ENCODE measurements at places on chromosomes 7 and 10.
A peak's percentile ranks its signal among the peaks of the same experiment; 100 is the strongest.

DNA sequence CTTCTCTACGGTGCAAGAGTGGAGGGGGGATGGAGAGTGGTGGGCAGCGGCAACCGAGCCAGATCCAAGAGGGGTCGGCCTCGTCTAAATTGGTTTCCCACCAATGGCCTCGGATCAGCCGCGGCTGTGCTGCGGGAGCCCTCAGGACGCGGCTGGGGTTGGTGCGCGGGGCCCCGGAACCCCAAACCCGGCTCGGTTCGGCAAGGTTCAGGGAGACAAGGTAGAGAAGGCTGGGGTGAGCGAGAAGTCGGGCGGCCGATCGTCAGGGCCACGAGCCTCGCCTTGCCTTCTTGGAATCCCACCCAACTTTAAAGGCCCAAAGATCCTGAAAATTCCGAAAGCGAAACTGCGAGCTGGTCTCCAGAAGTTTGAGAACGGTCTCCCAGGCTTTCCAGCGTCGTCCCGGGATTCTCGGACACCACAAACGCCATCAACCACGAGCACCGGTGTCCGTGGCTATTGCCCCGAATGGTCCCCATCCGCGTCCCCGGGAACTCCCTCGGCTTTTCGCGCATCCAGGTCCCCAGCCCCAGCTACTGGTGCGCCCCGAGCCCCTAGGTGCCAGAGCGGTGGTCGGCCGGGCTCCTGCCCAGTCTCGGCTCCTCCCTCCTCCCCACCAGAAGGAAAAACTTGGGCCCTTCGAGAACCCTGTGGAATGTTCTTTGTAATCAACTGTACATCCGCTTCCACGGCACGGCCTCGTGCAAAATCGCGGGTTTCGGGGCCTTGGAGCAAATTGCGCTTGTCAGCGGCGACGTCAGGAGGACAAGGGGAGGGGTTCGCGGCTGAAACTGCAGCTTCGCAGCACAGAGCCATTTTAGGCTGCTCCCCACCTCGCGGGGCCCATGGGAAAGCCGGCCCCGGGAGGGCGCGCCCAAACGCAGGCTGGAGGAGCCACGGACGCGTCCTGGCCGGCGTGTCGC is 3.2 kb downstream of the SFMBT2 start:
- DNase-seq, result no peak

DNA sequence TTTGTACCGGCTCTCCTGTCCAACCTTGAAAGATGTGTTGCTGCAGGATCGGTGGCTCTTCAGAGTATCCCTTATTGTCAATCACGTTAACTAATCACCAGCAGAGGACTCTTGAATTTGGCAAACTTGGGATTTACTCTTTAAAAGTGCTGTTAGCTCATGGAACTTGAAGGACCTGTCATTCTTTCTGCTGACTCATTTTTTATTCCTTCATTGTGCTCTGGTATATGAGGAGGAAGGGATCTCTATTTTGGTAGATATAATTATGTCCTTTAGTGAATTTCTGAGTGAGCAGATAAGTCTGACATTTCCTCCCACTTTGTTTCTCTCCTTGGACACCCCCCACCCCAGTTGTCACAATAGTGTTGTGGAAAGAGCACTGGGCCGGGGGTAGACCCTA is 175.1 kb upstream of the HDAC9 start:
- DNase-seq, result no peak

DNA sequence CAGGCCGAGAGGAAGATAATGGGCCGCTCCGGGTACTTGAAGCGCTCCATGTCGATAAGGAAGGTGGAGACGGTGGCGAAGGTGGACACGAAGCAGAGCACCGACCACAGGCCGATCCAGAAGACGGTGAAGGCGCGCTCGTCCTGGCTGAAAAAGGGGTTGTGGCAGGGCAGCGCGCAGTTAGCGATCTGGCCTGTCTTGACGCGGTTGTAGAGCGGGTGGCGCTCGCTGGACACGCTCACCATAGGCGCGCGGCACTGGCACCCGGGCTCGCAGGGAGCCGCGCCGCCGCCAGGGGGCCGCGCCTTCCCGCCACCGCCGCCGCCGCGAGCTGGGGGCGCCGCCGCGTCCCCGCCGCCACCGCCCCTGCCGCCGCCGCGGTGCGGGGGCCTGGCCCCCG is 1.6 kb downstream of the FZD8 start:
- DNase-seq, result peak; percentile 64

- no peak for DNase-seq
These were observed 59.8 kb downstream of the CPVL start for GRCh38 chr7:29086545-29086944.

GRCh38 chr7:3033581-3033980 is 10.1 kb downstream of the CARD11 start:
- DNase-seq, result no peak

- no peak for DNase-seq
These were observed 101.2 kb upstream of the ZNF746 start for GRCh38 chr7:149598721-149599308.

GRCh38 chr7:75626954-75627353 is 111.8 kb downstream of the HIP1 start:
- no peak for DNase-seq

Measured in putamen (tissue), 1 donor.